ENCODE measurements at places on chromosomes 11 and 22. TPM values are rescaled to one million over a fixed set of nuclear protein-coding genes. Genes with fewer than 3 reads are reported as not detected.

GRCh38 chr11:9118277-9118676 is 26.9 kb upstream of the SCUBE2 start:
- no peak for DNase-seq
- H3K27ac ChIP-seq = no peak overlapping the region
- H3K4me1 ChIP-seq = no peaks in the 10 kb centered on the region
- H3K27me3 ChIP-seq = no peaks in the 10 kb centered on the region
- H3K4me3 ChIP-seq = no peak overlapping the region

GRCh38 chr11:95791709-95792033 is 1.4 kb downstream of the CEP57 start:
- H3K27ac ChIP-seq = peak overlapping the region; percentile 100
- no peaks in the 10 kb centered on the region for H3K27me3 ChIP-seq
- H3K4me1 ChIP-seq = peaks cover 61% of the 10 kb centered on the region
- no peak for DNase-seq
- H3K4me3 ChIP-seq = peak overlapping the region; percentile 100

Gene OSBP2
- 0.70 TPM for polyA plus RNA-seq

DNA sequence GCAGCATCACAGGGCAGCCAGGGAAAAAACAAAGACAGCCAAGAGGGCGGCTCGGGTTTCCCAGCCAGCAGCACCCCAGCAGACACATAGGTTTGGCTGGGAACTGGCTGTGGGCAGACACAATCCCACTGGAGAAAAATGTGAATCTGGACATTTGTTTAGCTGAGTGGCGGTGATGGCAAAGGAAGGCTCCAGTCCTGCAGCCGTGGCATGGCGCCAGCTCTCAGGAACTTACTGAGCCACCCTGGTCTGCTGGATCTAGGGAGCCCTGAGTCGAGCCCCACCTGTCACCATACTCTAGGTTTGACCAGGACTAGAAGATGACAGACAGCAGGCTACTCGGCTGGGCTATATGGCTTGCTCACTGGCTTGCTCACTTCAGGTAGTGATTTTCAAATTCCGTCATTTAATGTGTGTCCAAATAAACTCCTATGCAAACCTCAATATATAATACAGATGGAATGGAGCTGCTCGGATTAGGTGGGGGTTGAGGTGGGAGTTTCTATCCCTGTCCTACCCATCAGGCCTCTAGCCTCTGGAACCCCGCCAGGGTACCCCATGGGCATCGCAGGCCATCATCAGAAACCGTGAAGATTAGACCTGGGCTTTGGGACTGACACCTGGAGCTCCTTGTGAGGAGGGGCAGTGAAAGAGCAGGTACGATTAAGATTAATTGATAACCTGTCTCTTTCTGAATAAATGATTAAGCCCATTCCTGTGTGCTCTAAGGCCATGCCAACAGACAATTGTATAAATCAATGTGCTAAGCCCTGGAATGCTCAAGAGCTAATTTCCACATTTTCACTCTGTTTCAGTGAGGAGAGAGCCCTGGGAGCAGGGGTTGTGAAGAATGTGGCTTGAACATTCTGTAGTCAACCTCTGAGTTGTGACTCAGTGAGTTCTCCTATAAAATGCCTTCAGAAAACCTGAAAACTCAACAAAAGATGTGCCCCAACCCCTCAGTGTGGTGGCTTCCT is 42.5 kb downstream of the GALNT18 start:
- DNase-seq = no peak
- no peaks in the 10 kb centered on the region for H3K36me3 ChIP-seq
- H3K4me1 ChIP-seq = no peaks in the 10 kb centered on the region
- no peaks in the 10 kb centered on the region for H3K27me3 ChIP-seq

Gene MAP6
- not detected for polyA plus RNA-seq

Gene ANGPTL5
- not detected for polyA plus RNA-seq

DNA sequence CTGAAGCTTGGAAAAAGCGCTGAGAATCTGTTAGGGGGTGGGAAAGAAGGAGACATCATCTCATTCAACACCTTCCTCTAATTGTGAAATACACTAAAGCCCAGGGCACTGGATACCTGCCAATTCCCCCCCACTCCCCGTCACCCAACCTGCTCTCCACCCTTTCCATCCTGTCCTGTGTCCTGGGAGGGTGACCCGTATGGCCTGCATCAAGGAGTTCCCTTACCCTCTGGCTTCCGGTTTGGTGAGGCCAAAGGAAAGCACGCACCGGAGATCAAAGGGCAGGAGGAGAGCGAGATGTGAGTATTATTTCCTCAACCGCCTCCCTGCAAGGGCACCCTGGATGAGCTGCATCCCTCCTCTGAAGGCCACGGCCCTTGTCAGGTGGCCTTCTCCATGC is 65.0 kb upstream of the PTPRJ start:
- peak overlapping the region; percentile 67 for H3K27ac ChIP-seq
- peaks cover 51% of the 10 kb centered on the region for H3K4me1 ChIP-seq
- H3K27me3 ChIP-seq = no peaks in the 10 kb centered on the region
- H3K36me3 ChIP-seq = no peaks in the 10 kb centered on the region
- peak overlapping the region; percentile 42 for H3K4me3 ChIP-seq

Gene OR5B21
- polyA plus RNA-seq = not detected

DNA sequence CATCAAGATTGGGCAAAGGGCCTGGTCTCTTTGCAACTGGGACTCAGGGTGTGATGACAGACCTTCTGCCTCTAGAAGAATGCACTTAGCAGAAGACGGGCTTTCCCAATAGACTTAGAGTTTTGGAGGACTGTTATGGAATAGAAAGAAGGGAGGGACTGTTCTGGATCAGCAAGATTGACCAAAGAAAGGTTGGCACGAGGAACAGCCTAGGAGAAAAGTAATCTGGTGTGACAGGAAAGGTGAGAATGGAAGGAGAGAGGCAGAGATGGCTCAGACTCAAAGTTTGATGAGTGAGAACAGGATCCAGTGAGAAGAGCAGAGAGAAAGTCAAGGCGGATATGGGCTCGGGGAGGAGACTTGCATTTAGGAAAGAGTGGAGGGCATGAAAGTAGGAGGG is 23.0 kb upstream of the TMEM45B start:
- H3K27ac ChIP-seq = no peak overlapping the region
- peaks cover 7% of the 10 kb centered on the region for H3K4me1 ChIP-seq
- no peak overlapping the region for H3K4me3 ChIP-seq
- peaks cover 17% of the 10 kb centered on the region for H3K36me3 ChIP-seq

DNA sequence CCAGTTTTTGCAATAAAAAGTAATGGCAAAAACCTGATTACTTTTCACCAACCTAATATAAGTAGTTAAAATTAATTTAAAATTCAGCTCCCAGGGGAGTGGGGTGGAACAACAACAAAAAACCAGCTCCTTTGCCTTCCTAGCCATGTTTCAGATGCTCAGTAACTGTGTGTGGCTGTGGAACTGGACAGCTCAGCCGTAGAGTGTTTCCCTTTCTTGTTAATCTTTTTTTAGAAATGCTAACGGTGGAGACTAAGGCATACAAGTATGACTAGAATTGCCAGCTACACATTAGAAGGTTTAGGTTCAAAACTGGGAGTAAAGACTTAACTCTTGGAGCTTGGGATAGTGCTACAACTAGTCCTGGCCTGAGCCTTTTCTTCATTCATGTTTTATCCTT is 45.0 kb downstream of the PPP6R3 start:
- no peak overlapping the region for H3K4me3 ChIP-seq
- DNase-seq = no peak
- H3K4me1 ChIP-seq = peaks cover 42% of the 10 kb centered on the region
- H3K27me3 ChIP-seq = no peaks in the 10 kb centered on the region

GRCh38 chr11:107898270-107898669 is 30.0 kb upstream of the RAB39A start:
- DNase-seq = no peak
- no peaks in the 10 kb centered on the region for H3K4me1 ChIP-seq
- no peak overlapping the region for H3K4me3 ChIP-seq

Gene TEX54
- polyA plus RNA-seq = 1.7 TPM

DNA sequence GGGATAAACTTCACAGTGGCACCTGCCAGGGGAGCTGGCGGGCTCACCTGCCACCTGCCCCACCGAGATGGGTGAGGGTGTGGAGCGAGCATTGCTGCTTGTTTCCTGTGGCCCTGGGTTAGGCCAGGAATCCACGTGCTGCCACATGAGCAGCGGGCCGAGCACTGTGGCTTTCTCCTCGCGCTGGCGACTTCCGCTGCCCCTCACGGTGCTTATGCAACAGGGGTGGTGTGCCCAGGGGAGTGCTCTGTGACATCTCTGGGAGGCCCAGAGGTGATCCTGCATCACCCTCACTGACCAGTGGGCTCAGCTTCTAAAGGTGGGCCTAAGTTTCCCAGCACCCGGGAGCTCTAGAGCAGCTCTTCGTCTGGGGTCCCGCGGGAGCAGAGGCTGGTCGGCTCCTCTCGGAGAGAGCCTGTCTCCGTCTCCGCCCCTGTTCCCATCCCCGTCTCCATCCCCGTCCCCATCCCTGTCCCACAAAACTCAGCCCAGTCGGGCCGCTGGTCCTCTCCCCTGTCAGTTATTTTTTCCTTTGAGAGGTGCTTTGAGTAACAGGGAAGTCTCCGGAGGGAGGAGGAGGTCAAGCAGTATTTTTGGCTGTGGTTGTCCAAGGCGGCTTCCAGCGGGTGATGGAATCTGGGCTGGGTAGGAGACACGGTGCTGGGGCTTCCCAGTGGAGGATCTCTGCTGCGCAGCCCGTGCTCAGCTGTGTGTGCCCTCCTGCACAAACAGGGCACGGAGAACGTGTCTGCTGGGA is 42.5 kb downstream of the AP2A2 start:
- H3K36me3 ChIP-seq = peaks cover 37% of the 10 kb centered on the region
- H3K4me3 ChIP-seq = no peak overlapping the region
- peaks cover 26% of the 10 kb centered on the region for H3K4me1 ChIP-seq
- no peaks in the 10 kb centered on the region for H3K27me3 ChIP-seq

DNA sequence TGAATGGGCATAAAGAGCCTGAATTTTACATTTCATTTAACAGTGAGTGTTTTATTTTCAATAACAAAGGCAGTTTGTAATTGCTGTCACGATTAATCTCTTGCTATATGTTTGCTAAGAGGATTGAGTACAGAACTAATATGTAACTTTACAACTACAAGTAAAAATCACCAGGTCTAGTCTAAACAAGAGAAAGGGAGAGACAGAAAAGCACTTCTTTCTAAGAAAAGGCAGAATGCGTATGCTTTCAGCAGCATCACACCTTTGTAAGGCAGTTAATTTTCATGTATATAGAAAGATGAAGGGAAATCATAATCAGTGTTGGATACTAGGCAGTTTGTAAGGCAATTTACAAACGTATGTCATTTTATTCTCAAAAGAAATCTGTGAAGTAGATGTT is 169.8 kb downstream of the NELL1 start:
- H3K36me3 ChIP-seq = no peaks in the 10 kb centered on the region
- no peak overlapping the region for H3K27ac ChIP-seq
- no peak overlapping the region for H3K4me3 ChIP-seq
- DNase-seq = no peak
- peaks cover 3% of the 10 kb centered on the region for H3K27me3 ChIP-seq
- H3K4me1 ChIP-seq = no peaks in the 10 kb centered on the region

GRCh38 chr11:76175783-76176182 is 30.5 kb downstream of the WNT11 start:
- no peaks in the 10 kb centered on the region for H3K4me1 ChIP-seq
- no peaks in the 10 kb centered on the region for H3K27me3 ChIP-seq
- H3K27ac ChIP-seq = no peak overlapping the region
- no peaks in the 10 kb centered on the region for H3K36me3 ChIP-seq

DNA sequence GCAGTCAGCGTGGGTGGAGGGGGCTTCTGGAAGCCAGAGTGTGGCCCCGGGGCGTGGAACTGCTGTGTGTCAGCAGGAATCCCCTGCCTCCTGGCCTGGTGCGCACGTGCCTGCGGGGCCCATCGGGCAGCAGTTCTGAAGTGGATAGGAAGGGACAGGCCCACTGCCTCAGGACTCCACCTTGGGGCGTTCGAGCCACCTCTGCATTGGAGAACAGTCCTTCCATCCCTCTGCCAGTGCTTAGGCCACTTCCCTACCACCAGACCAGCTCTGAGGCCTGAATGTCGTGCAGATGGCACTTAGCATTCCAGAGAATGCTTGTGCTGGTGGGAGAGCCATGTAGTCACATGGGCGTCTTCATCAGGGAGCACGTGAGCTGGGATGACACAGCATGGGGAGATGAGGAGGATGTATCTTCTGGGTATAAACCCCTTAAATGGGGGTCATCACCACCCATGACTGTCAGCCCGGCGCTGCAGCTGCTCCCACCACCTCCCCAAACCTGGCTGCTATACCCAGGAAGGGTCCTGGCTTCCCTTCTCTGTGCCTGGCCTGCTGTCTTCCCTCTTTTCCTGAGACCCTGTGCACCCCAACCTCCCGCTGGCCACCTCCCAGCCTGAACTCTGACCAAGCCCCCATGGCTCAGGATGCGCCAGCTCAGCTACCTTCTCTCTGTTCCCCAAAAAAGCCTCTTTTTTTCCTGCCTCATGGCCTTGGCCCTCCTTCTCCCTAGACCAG is 9.7 kb downstream of the INCENP start:
- peaks cover 7% of the 10 kb centered on the region for H3K4me1 ChIP-seq
- no peak overlapping the region for H3K4me3 ChIP-seq
- no peaks in the 10 kb centered on the region for H3K27me3 ChIP-seq
- peaks cover 63% of the 10 kb centered on the region for H3K36me3 ChIP-seq

- H3K27me3 ChIP-seq = peaks cover 25% of the 10 kb centered on the region
- no peak overlapping the region for H3K27ac ChIP-seq
- H3K4me3 ChIP-seq = no peak overlapping the region
- no peaks in the 10 kb centered on the region for H3K4me1 ChIP-seq
- H3K36me3 ChIP-seq = no peaks in the 10 kb centered on the region
Observed at GRCh38 chr11:112784323-112785073, 176.7 kb upstream of the NCAM1 start.

DNA sequence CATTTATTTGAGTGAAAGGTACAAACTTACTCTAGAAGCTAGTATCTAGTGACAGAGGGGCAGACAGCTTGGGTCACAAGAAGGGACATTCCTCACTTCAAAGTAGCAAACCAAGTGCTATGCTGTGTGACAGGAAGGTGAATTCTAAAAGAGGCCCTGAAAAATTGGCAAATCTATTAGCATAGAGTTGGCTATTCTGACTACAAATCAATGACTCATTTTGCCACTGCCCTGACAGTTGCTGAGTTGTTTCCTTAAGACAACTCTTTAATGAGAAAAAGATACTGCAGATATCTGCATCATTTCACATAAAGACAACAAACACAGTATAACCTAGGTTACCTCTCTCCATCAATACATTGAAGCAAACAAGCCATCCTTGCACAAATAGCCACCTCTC is 524.0 kb upstream of the LRRC4C start:
- no peak for DNase-seq
- no peak overlapping the region for H3K27ac ChIP-seq
- no peaks in the 10 kb centered on the region for H3K36me3 ChIP-seq
- no peak overlapping the region for H3K4me3 ChIP-seq
- H3K27me3 ChIP-seq = no peaks in the 10 kb centered on the region

DNA sequence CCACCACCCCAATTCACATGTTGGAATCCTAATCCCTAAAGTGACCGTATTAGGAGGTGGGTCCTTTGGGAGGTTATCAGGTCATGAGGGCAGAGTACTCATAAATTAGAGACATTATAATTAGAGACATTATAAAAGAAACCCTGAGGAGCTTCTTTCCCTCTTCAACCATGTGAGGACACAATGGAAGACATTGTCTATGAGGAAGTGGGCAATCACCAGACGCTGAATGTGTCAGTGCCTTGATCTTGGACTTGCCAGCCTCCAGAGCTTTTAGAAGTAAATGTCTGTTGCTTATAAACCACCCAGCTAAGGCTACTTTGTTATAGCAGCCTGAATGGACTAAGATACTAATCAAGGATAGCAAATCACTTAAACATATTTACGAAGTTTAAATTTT is 14.8 kb downstream of the GAB2 start:
- no peak overlapping the region for H3K4me3 ChIP-seq
- no peak for DNase-seq
- H3K27me3 ChIP-seq = no peaks in the 10 kb centered on the region
- H3K36me3 ChIP-seq = no peaks in the 10 kb centered on the region

- peaks cover 22% of the 10 kb centered on the region for H3K4me1 ChIP-seq
- DNase-seq = no peak
- peaks cover 15% of the 10 kb centered on the region for H3K36me3 ChIP-seq
- no peaks in the 10 kb centered on the region for H3K27me3 ChIP-seq
- H3K4me3 ChIP-seq = no peak overlapping the region
Observed at GRCh38 chr22:39314251-39314971, 5.0 kb downstream of the RPL3 start.

Measured in naive thymus-derived CD8-positive, alpha-beta T cell (primary cell).